Osteocyte (in vitro differentiated cells): ENCODE measurements at places on chromosomes 11 and 22. TPM values are rescaled to one million over a fixed set of nuclear protein-coding genes. Genes with fewer than 3 reads are reported as not detected.

Gene MRGPRD
- total RNA-seq = not detected in 2 replicates

Gene ENTHD1
- not detected in 2 replicates for total RNA-seq

Gene SCUBE2
- total RNA-seq = 1.9 and 3.3 TPM in 2 replicates

Gene ELFN2
- 0.97 and 0.99 TPM in 2 replicates for total RNA-seq

Gene SLC7A4
- total RNA-seq = not detected in 2 replicates

Gene TECTA
- 0.94 and 1.3 TPM in 2 replicates for total RNA-seq

Gene ARFGAP2
- total RNA-seq = 73.4 and 77.4 TPM in 2 replicates

Gene KRTAP5-1
- not detected in 2 replicates for total RNA-seq

Gene P4HA3
- total RNA-seq = 6.1 and 6.4 TPM in 2 replicates

Gene TTC36
- 0.86 and 1.2 TPM in 2 replicates for total RNA-seq

Gene OR52I2
- not detected in 2 replicates for total RNA-seq

Gene NCAM1
- total RNA-seq = 1.9 and 2.2 TPM in 2 replicates

- H3K4me1 ChIP-seq = peaks cover 52% of the 10 kb centered on the region
- no peak for DNase-seq
- no peak overlapping the region for H3K27ac ChIP-seq
- H3K4me3 ChIP-seq = no peak overlapping the region
- H3K27me3 ChIP-seq = no peaks in the 10 kb centered on the region
Observed at GRCh38 chr11:96151501-96151900, 191.5 kb downstream of the MAML2 start.

- H3K36me3 ChIP-seq = peaks cover 6% of the 10 kb centered on the region
- no peaks in the 10 kb centered on the region for H3K27me3 ChIP-seq
- no peak overlapping the region for H3K27ac ChIP-seq
- H3K4me1 ChIP-seq = peaks cover 12% of the 10 kb centered on the region
- no peak overlapping the region for H3K4me3 ChIP-seq
Observed at GRCh38 chr22:49929211-49929979, 11.0 kb downstream of the CRELD2 start.

DNA sequence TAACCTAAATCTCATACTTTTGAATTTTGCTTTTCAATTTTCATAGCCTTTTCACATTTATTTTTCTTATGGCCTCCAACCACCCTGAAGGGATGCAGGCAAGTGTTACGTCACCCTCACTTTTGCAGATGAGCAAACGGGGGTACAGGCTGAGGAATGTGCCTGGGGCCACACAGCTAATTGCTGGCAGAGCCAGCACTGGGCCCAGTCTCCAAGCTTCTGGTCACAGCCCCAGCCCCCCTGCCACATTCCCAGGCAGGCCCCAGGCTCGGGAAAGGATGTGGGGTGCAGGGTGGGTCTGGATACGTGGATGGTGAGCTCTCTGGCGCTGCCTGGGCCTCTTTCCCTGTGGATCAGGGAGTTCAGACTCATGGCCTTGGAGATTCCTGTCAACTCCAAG, 138.6 kb downstream of the PKNOX2 start:
- DNase-seq = no peak
- peak overlapping the region; percentile 67 for H3K27ac ChIP-seq
- H3K4me1 ChIP-seq = peaks cover 65% of the 10 kb centered on the region

DNA sequence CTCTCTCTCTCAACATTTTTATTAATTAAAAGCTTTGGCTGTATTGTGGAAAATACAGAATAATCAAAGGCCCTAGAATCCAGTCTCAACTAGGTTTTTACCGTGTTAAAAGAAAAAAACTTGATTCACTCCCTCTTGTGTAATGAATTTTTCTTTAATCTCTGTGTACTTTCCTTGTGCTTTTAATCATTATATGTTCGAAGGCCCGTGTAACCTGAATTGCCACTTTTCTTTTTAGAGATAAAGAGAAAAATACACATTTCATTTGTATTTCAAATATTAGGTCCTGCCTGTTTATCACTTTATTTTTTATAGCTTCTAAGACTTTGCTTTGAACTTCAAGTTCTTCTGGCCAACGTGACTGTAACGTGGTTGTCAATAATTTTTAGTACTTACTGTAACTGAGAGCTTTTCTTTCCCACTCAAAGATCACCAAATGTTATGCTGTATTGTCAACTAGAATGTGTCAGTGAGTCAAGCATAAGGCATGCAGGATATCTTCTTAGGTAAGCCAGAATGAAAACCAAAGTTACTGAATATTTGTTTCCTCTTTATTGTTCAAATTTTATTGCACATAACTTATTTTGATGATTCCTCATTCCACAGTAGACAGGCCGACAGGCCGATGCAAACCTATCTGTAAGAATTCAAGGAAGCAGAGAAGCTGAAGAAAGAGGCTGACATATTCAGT, 23.3 kb upstream of the FAR1 start:
- no peaks in the 10 kb centered on the region for H3K36me3 ChIP-seq
- H3K27me3 ChIP-seq = peaks cover 40% of the 10 kb centered on the region
- H3K4me3 ChIP-seq = no peak overlapping the region
- no peak for DNase-seq
- no peaks in the 10 kb centered on the region for H3K4me1 ChIP-seq

GRCh38 chr11:113494021-113494420, 18.8 kb upstream of the DRD2 start:
- peaks cover 5% of the 10 kb centered on the region for H3K27me3 ChIP-seq
- no peaks in the 10 kb centered on the region for H3K4me1 ChIP-seq
- no peak for DNase-seq
- H3K4me3 ChIP-seq = no peak overlapping the region

DNA sequence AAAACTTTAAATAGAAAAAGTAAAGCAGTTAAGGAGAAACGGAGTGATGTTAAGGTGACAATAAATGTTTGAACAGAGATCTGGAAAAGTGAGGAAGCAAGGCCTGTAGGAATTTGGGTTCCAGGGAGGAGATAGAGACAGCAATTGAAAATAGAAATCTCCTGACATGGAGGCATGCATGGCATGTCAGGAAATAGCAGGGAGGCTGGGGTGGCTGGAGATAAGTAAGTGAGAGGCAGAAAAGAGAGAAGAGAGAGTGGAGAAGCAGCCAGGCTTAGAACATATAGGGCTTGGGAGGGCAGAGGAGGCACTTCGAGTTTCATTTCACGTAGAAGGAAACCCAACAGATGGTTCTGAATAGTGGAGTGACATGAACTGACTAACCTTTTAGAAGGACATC, 185.5 kb downstream of the LRRC4C start:
- H3K27me3 ChIP-seq = no peaks in the 10 kb centered on the region
- no peak overlapping the region for H3K27ac ChIP-seq
- DNase-seq = no peak
- H3K4me1 ChIP-seq = no peaks in the 10 kb centered on the region
- H3K4me3 ChIP-seq = no peak overlapping the region
- no peaks in the 10 kb centered on the region for H3K36me3 ChIP-seq

DNA sequence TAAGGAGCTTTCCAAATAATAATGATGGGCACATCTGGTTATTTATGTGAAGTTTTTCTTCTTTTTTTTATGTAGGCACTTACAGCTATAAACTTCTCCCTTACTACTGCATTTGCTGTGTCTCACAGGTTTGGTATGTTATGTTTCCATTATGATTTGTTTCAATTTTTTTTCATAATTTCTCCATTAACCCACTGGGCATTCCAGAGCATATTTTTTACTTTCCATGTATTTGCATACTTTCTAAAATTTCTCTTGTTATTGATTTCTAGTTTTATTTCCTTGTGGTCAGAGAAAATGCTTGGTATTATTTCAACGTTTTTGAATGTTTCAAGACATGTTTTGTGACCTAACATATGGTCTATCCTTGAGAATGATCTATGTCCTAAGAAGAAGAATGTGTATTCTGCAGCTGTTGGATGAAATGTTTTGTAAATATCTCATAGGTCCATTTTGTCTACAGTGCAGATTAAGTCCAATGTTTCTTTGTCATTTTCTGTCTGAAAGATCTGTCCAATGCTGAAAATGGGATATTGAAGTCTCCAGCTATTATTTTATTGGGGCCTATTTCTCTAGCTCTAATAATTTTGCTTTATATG, 362.1 kb downstream of the DDX10 start:
- DNase-seq = no peak
- peaks cover 21% of the 10 kb centered on the region for H3K4me1 ChIP-seq
- H3K27ac ChIP-seq = peak overlapping the region; percentile 83
- peaks cover 4% of the 10 kb centered on the region for H3K36me3 ChIP-seq
- no peaks in the 10 kb centered on the region for H3K27me3 ChIP-seq

- H3K4me3 ChIP-seq = no peak overlapping the region
- H3K27me3 ChIP-seq = peaks cover 3% of the 10 kb centered on the region
- no peaks in the 10 kb centered on the region for H3K36me3 ChIP-seq
Observed at GRCh38 chr11:30285416-30286121, 37.3 kb upstream of the ARL14EP start.

GRCh38 chr11:77418155-77418970, 55.5 kb downstream of the PAK1 start:
- no peak overlapping the region for H3K27ac ChIP-seq
- no peaks in the 10 kb centered on the region for H3K4me1 ChIP-seq
- H3K27me3 ChIP-seq = no peaks in the 10 kb centered on the region
- no peak for DNase-seq

DNA sequence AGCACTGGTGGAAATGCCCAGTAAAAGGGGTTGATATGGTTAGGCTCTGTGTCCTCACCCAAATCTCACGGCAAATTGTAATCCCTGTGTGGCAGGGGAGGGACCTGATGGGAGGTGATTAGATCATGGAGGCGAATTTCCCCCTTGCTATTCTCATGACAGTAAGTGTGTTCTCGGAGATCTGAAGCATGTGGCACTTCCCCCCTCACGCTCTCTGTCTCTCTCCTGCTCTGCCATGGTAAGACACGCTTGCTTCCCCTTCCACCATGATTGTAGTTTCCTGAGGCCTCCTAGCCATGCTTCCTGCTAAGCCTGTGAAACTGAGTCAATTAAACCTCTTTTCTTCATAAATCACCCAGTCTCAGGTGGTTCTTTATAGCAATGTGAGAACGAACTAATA, 37.4 kb downstream of the PACSIN2 start:
- H3K4me1 ChIP-seq = peaks cover 20% of the 10 kb centered on the region
- no peaks in the 10 kb centered on the region for H3K27me3 ChIP-seq
- no peak for DNase-seq
- no peak overlapping the region for H3K27ac ChIP-seq
- no peak overlapping the region for H3K4me3 ChIP-seq

GRCh38 chr22:37663521-37664140, 5.1 kb downstream of the PDXP start:
- peaks cover 4% of the 10 kb centered on the region for H3K36me3 ChIP-seq
- DNase-seq = no peak
- no peak overlapping the region for H3K27ac ChIP-seq
- no peak overlapping the region for H3K4me3 ChIP-seq
- peaks cover 36% of the 10 kb centered on the region for H3K4me1 ChIP-seq
- H3K27me3 ChIP-seq = no peaks in the 10 kb centered on the region

DNA sequence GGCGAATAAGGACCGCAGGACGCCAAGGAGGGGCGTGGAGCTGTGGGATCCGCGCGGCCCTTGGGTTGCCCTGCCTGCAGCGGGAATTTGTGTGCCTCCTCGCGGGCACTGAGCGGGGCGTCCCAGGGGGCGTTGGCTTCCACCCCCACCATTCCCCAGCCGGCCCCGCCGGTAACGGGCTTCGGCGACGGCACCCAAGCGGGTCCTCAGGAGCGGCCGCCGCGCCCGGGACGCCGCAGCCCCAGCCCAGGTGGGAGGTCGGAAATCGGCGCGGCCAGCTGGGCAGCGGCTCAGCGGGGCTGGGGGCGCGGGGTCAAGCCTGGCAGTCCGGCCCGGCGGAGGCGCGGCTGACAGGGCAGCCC, 320 bp downstream of the CLTCL1 start:
- H3K36me3 ChIP-seq = no peaks in the 10 kb centered on the region
- peak; percentile 87 for DNase-seq
- peak overlapping the region; percentile 80 for H3K4me3 ChIP-seq
- H3K27ac ChIP-seq = peak overlapping the region; percentile 62

DNA sequence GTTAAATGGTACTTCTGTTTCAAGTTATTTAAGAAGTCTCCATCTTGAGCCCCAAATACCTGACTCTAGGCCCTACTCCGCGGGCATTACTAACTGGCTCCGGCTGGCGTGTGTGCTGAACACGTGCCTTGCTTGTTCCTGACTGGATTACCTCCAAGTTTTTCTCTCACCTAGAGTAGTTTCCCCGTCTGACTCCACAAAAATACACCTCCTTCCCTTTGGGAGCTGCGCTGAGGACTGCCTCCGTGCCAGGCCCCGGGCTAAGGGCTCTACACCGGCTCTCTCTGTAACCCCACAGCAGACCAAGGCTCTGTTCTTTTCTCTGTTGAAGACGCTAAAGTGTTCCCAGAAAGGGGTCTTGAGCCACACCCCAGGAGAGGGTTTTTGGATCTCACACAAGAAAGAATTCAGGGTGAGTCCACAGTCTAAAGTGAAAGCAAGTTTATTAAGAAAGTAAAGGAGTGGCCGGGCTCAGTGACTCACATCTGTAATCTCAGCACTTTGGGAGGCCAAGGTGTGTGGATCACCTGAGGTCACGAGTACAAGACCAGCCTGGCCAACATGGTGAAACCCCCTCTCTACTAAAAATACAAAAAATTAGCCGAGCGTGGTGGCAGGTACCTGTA, 61.8 kb downstream of the ANO1 start:
- no peak overlapping the region for H3K27ac ChIP-seq
- peaks cover 31% of the 10 kb centered on the region for H3K27me3 ChIP-seq
- no peak overlapping the region for H3K4me3 ChIP-seq
- DNase-seq = no peak
- peaks cover 24% of the 10 kb centered on the region for H3K4me1 ChIP-seq
- H3K36me3 ChIP-seq = no peaks in the 10 kb centered on the region

- no peaks in the 10 kb centered on the region for H3K36me3 ChIP-seq
Observed at GRCh38 chr11:9320047-9320446, 5.7 kb upstream of the TMEM41B start.

GRCh38 chr11:72696866-72697700, 22.9 kb upstream of the PDE2A start:
- H3K27ac ChIP-seq = no peak overlapping the region
- H3K27me3 ChIP-seq = no peaks in the 10 kb centered on the region
- H3K4me1 ChIP-seq = peaks cover under 1% of the 10 kb centered on the region
- no peak for DNase-seq

DNA sequence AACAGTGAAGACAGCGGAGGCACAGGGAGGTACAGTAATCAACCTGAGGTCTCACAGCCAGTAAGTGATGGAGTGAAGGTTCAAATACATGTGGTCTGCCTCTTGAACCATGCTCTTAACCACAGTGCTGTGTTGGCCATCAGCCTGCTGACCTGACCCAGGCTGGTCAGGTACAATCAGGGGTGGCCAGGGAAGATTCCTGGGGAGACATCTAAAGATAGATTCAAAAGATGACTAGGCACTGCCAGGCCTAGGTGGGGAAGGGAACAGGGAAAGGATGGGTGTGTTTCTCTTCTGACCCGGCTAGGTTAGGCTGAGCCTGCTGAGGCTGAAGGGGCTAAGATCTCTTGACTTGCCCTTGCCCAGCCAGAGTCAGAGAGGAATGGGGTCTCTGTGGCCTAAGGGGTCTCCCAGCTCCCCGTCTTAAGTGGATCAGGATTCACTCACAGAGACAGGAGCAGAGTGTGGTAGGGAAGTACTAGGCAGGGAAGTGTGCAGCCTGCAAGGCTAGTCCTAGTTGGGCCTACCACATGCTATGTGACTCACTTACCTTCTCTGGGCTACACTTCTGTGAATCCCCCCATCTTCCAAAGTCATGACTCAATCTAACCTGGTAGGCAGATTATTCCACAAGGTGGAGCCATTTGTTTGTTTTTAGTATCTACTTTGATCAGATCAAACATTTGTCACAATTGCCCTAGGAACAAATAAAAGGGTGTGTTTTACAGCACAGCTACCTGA, 10.4 kb upstream of the SREBF2 start:
- peaks cover 44% of the 10 kb centered on the region for H3K4me1 ChIP-seq
- no peaks in the 10 kb centered on the region for H3K27me3 ChIP-seq
- no peak for DNase-seq
- no peak overlapping the region for H3K27ac ChIP-seq
- H3K36me3 ChIP-seq = peaks cover 4% of the 10 kb centered on the region

- H3K36me3 ChIP-seq = no peaks in the 10 kb centered on the region
- no peaks in the 10 kb centered on the region for H3K27me3 ChIP-seq
- H3K27ac ChIP-seq = no peak overlapping the region
- H3K4me1 ChIP-seq = no peaks in the 10 kb centered on the region
- DNase-seq = no peak
Observed at GRCh38 chr11:116539836-116540418, 232.9 kb downstream of the BUD13 start.
